Activated T-helper 1 cell treated with anti-CD3 and anti-CD28 coated beads, Interleukin-2, amount 50 U/mL, for 16 hours (primary cell): ENCODE measurements at places on chromosomes 1 and 21.

- no peak for DNase-seq
Measured at GRCh38 chr1:48114596-48115382, 107.7 kb upstream of the SLC5A9 start.

DNA sequence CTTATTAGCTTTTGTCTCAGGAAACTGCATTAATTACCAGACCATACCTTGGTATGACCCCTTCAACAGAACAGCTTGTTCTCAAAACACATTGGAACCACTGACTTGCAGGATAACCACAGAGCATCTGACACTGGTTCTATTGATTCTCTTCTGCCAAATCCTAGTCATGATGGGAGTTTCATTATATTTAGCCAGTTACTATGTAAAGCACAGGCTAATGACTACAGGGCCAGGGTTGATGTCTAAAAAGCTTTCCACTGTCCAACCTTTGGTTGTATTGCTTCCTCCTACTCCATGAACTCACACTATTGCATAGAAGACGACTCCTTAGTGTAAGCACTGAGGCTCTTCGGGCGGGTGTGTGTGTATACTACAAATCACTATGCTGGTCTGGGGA is 3.8 kb downstream of the STMN1 start:
- no peak for DNase-seq

- DNase-seq: no peak
Measured at GRCh38 chr21:23402929-23403520, 2204.3 kb downstream of the MRPL39 start.

GRCh38 chr1:202282596-202283283 is 59.0 kb downstream of the UBE2T start:
- no peak for DNase-seq

DNA sequence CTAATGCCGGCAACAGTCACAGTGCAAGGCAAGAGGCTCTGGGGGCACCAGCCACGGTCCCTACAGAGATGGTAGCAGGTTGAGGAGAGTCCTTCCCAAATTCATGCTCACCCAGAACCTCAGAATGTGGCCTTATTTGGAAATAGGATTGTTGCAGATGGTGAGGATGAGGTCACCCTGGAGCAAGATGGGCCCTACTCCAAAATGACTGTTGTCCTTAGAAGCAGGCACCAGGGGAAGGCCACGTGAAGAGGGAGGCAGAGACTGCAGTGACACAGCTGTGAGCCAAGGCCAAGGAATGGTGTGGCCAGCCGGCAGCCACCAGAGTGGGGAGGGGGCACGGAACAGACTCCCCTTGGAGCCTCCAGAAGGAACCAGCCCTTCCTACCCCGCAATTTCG is 70.8 kb upstream of the CLDN14 start:
- no peak for DNase-seq

- DNase-seq: no peak
Measured at GRCh38 chr1:121483961-121484424, 299.2 kb downstream of the SRGAP2C start.

DNA sequence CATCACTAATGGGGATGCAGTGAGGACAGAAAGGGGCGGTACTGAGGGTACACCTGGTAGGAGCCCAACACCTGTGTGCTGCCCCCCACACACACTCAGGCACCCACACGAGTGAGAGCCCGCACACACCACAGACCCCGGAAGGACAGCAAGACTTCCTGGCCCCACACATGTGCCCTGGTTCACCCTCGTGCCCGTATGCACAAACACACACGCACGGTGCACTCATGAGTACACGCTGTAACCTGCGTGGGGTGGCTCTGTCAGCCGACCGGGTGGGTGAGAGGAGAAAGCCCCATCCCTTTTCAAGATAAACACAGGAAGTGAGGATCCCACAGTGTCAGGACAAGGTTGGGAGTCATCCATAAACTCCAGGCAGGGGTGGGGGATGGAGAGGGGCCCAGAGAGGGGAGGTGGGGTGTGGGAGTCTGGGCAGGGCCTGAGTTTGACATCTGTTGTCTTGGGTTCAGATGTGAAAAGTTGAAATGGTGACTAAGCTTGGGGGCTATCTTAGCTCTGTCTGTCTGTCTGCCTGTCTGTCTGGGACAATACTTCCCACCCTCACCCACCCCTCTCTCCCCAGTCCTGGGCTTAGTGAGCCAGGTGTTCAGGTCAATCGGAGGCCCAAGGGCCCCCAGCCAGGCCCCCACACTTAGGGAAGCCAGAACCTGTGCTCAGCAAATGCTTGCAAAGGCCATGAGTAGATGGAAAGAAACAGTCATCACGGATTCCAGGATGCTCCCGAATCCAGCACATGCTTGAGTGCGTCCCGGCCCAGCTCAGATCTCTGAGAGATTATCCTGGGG is 119.8 kb upstream of the ZBTB40 start:
- DNase-seq: no peak
